ENCODE measurements at places on chromosomes 12 and 14. TPM values are rescaled to one million over a fixed set of nuclear protein-coding genes. Genes with fewer than 3 reads are reported as not detected.

The GPR162 gene
- total RNA-seq: not detected

The SIX6 gene
- total RNA-seq: not detected

The ANP32D gene
- not detected for total RNA-seq

The TMEM30B gene
- 85.3 TPM for total RNA-seq

The CHGA gene
- not detected for total RNA-seq

- no peak for DNase-seq
These were observed 29.7 kb downstream of the EML1 start for GRCh38 chr14:99822800-99823455.

DNA sequence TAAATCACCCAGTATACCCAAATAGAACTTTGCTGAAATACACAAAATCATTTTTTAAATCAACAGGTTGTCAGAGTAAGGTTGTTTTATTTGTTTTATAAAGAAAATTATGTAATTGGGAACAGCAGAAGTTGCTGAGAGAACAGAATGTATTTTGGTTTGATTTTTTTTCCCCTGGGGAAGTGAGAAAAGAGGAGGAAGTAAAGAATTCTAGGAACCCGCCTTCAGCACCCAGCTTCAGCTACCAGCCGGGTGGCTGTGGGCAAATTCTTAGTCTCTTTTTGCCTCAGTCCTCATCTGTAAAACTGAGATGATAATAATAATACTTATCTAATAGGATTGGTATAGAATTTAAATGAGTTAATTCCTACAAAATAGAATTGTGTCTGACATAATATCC lies 119.4 kb downstream of the SRGAP1 start:
- no peak for DNase-seq

DNA sequence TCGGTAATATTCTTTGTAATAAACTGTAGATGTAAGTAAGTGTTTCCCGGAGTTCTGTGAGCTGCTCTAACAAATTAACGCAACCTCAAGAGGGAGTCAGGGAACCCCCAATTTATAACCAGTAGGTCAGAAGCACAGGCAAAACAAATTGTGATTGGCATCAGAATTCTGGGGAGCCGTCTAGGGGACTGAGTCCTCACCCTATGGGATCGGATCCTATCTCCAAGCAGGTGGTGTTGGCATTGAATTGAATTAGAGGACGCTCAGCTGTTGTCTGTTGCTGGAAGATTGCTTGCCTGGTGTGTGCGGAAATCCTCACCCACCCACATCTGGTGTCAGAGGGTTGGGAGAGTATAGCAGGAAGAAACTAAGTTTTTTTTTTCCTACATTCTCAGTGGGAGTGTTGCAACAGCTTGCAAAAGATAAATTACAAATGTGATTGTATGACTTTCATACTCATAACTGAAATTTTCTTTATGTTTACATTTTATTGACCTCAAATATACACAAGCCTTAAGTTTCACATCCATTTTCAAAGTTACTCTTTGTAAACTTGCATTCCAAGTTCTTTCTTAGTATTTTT lies 5.5 kb downstream of the TMEM52B start:
- no peak for DNase-seq

DNA sequence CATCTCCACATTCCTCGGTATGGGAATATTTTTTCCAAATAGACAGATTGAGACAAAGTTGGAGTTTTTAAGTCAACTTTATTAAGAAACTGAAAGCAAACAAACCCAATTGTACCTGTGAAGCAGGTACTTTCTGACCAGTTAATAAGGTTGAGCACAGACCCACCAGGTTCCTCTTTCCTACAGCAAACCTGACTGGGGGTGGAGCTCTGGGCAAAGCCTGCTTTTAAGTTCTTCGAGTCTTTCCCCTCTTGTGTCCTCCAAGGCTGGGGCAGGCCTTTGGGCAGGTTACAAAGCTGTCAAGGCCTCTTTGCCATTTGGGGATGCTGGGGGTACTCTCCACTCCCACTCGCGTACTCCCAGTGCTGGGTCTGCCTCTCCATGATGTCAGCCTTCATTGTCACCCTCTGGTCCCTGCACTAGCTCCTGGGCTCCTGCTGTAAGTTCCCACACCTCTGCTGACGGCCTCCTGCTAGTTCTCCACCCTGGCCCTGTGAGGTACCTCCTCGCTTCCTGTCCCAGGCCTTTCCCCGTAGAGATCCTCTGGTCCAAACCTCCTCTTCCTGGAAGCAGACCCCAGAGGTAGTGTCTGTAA lies 3.2 kb downstream of the KCNH3 start:
- no peak for DNase-seq

DNA sequence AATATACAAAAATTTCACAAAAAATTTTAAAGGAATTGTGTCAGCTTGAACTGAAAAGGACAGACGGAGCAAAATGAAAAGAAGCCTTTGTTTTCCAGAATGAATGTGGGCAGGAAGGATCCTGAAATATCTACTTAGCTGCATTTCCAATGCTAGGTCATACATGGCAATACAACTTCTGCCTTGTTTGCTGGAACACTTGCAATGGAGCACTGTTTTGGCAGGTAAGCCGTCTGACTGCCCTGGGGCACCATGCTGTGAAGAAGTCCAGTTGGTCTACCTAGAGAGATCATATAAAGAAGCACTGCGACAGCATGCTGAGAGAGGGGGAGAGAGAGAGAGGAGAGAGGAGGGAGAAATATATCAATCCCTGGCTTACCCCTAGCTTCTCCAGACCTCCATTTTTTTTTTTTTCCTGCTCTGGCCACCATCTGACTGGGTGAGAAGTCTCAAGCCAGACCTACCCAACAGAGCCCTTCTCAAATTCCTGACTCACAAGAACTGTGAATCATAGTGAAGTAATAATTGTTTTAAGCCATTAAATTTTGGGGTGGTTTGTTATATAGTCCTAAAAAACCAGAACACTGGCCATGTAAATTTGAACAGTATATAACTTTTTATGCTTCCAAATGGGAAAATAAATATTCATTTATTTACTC lies 97.1 kb upstream of the PRICKLE1 start:
- peak; percentile 69 for DNase-seq

DNA sequence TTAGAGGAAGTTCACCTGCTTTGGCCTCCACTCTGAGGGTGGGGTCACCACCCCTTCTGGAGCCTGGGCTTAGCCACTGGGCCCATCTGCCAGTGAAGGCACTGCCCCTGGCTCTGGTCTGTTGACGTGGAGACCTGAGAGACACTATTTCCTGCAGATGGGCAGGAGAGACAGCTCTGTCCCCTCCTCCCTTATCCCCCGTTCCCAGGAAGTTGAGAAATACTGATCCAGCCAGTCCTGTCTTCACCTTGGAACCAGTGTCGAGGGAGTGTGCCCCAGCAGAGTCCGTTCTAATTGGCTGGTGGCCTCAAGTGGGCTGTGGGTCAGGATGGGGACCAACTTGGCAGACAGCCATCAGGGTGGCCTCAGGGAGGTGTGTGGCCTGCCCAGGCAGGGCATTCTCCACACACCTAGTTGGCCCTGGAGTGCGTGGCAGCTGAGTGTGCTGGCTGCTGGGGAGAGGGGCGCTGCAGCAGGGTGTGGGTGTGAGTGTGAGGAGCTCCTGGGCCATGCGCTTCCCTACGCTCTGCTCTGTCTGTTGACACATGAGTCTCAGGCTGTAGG lies 25.4 kb downstream of the CLSTN3 start:
- peak; percentile 11 for DNase-seq

DNA sequence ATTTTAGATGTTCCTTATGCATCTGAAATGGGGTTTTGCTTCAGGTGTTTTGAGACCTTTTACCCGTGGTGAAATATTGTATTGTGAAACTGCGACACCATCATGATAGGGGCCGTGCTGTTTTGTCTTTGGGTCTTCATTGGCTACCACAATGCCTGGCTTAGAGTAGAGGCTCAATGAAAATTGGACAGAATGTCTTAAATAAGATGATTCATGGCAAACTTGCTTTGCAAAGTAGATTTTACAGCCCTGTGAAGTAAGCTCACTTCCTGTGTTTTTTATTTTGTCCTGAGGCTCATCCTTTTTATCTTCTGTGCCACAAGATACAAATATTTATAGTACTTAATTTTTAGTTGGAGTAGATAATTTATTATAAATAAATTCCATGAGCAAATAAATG lies 111.3 kb upstream of the FRMD6 start:
- DNase-seq: peak; percentile 92

- peak; percentile 95 for DNase-seq
These were observed 319.4 kb downstream of the KCNC2 start for GRCh38 chr12:74890237-74890599.

GRCh38 chr14:105605464-105606304 lies 79.3 kb downstream of the TMEM121 start:
- no peak for DNase-seq

DNA sequence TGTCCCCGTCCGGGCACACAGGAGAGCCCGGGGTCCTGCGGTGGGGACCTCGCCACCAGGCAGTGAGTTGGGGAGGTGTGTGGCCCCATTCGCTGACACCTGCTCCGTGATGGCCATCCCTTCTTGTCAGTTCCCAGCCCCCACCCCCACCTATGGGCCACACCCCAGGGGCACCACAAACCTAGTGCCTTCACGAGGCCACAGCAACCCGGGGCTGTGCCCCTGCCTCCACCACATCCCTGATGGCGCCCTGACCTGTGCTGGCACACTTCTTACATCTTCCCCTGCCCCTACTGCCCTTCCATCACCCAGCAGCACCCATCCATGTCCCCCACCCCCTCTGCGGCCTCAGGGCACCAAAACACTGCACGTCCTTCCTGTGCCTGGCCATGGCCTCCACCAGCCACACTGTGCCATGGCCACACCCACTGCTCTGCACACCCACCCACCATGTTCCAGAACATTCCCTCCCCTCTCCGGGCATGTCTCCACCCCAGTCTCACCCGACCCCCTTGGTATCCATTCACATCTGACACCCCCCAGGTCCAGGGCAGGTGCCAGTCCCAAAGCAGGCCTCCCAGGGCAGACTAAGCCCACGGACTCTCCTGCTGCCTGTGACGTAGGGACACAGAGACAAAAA lies 24.4 kb downstream of the JAG2 start:
- no peak for DNase-seq

- peak; percentile 87 for DNase-seq
These were observed 22.1 kb upstream of the LRRC9 start for GRCh38 chr14:59897757-59898383.

DNA sequence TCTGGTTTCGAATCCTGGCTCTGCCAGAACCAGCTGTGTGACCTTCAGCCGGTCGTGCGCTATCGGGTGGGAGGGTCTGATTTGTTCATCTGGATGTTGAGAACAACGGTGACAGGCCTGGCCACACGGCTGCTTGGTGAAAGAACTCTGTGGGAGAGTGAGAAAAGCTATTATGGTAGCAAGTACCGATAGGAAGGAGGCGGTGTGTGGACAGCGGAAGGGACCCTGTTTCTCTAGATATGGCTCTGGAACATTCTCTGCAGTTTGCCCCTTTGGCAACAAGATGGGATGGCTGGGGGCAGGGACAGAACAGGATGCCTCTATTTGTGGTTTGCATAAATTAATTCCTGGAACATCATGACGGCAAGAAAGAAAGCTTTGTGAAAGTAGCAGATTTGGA lies 347.3 kb downstream of the AACS start:
- no peak for DNase-seq

GRCh38 chr12:108826101-108826806 lies 31.1 kb downstream of the SSH1 start:
- DNase-seq: no peak

- DNase-seq: peak; percentile 55
These were observed 8.3 kb downstream of the OR10AD1 start for GRCh38 chr12:48194799-48195201.

GRCh38 chr14:97388408-97388807 lies 591.2 kb downstream of the VRK1 start:
- no peak for DNase-seq

GRCh38 chr14:22822571-22823098 lies 7.1 kb upstream of the MRPL52 start:
- DNase-seq: peak; percentile 89

DNA sequence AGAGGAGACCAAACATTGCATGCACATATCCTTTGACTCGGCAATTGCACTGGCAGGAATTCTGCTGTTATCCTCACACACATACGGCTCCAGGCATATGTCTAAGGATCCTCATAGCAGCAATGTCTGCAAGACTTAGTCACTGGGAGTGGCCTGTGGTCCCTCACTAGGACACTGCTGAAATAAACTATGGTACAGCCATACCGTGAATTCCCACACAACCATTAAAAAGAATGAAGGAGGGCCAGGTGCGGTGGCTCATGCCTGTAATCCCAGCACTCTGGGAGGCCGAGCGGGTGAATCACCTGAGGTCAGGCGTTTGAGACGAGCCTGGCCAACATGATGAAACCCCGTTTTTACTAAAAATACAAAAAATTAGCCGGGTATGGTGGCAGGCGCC lies 105.1 kb downstream of the ZFP36L1 start:
- DNase-seq: peak; percentile 96

Data from PC-3 (cell line).